Aorta (tissue), 5 donors: ENCODE measurements at places on chromosomes 12 and 14. TPM values are rescaled to one million over a fixed set of nuclear protein-coding genes. Genes with fewer than 3 reads are reported as not detected.

DNA sequence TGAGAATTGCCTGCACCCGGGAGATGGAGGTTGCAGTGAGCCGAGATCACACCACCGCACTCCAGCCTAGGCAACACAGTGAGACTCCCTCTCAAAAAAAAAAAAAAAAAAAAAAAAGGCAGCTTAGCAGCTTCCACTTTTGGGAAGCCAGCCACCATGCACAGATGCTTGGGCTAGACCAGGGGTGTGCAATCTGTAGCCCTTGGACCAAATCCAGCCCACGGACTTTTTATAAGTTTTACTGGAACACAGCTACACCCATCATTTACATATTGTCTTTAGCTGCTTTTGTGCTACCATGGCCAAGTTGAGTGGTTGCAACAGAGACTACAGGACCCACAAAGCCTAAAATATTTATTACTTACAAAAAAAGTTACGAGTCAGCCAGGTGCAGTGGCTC, 6.7 kb downstream of the CIT start:
- no peak for DNase-seq

- no peak for DNase-seq
Measured at GRCh38 chr14:86357876-86358275, 827.9 kb downstream of the FLRT2 start.

GRCh38 chr12:109572506-109572845, 828 bp downstream of the MMAB start:
- DNase-seq: no peak

MEG3 gene
- 246 TPM for total RNA-seq

BEGAIN gene
- 1.6 TPM for total RNA-seq

PTPRB gene
- 53.2 TPM for total RNA-seq

DNAH10 gene
- total RNA-seq: not detected

PGF gene
- 33.7 TPM for total RNA-seq

NOXRED1 gene
- total RNA-seq: 0.32 TPM
